ENCODE measurements at places on chromosomes 4 and X. TPM values are rescaled to one million over a fixed set of nuclear protein-coding genes. Genes with fewer than 3 reads are reported as not detected.

DNA sequence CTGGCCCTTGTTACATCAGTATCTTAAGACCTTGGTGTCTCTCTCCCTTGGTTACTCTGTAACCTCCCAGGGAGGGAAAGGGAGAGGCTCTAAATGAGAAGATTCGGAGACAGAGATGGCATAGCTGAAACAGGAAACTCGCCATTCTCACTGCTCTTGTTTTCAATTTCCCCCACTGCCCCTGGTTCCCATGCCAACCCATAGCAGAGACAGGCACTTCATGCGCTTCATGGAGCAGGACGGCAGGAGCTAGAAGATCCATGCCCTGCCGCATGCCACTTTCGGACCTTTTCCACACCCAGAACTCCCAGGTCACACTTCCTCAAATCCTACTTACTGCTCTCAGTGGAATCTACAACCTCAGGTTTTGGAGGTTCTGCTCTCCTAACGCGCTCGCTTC lies 3.1 kb downstream of the ZMYM3 start:
- no peak for DNase-seq

- DNase-seq, result peak; percentile 79
These were observed 21.9 kb downstream of the ATP2B3 start for GRCh38 chrX:153539171-153539978.

- DNase-seq, result no peak
These were observed 71.3 kb downstream of the MAP3K15 start for GRCh38 chrX:19443869-19444526.

GRCh38 chrX:81556880-81557279 lies 355.0 kb downstream of the SH3BGRL start:
- no peak for DNase-seq

DNA sequence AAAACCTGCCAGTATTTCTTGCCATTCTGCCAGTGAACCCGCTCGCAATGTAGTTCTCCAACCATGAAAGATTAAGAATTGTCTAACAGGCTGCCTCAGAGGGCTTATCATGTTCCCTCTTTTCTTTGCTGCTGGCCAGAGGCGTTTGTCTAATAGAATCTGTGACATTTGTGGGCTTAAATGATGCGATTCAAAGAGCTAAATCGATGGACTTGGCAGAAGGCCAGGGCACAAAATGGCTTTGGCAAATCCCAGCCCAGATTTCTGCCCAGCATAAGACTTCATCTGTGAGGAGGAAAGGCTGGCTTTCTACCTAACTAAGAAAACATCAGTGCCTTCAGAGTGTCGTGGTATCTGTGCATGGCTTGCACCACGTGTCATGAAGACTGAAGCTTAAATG lies 79.9 kb downstream of the TRPC5OS start:
- DNase-seq, result no peak

- DNase-seq, result no peak
These were observed 46.9 kb downstream of the HSPA4L start for GRCh38 chr4:127829014-127829413.

DNA sequence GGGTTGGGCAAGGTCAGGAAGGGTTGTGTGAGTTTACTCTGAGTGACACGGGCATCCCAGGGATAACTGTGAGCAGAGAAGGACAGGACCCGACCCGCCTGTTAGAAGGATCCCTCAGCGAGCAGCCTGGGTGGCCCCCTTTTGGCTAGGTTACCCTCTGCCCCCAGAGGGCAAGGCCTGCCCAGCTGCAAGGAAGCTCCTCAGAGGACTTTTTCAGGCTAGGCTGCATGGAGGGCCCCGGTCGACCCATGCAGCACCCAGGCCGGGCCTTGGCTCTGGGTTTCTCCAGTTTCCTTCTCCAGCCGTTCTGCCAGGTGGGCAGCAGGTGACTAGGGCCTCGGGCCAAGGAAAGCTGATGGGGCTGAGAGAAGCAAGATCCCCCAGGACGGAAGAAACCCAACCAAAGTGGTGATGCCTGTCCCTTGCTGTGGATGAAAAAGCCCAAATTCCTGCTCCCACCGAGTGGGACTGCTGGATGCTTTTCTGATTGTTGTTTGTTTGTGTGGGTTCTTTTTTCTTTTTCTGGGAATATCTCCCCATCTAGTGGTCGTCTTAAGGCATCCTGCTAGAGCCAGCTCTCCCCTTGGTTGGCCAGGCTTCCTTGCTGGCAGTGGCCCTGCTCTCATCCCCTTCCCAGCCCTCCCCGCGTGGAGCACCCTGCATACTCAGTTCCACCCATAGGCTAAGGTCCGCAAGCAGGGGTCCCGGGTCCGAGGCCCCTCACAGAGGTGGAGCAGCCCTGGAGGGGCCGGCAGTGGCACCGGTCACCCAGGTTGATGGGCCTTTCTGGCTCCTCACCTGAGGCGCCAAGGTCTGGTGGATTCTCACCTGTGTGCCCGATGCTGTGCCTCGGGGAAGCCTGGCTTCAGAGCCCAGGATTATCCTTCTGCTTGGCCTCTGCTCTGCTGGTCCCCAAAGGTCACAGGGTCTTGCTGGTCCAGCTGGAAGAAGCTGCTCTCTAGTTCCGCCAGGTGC lies 1.8 kb downstream of the ZFP92 start:
- no peak for DNase-seq

DNA sequence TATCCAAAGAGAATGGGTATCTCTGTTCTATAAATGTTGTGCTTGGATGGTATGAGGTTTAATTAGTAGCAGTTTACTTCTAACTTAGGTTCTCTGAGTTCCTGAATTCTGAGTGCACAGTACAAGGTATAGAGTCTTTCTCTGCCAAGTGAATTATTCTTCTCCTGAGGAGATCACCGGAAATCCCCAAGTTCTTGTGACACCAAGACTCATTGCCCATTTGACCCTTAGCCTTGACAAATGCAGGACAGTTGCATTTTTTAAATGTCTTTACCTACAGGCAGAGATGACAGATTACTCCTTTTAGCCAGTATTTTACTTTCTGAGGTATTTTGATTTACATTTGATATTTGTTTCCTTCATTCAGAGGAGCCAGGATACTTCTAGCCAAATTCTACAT lies 72.9 kb downstream of the MAOA start:
- DNase-seq, result no peak

- no peak for DNase-seq
These were observed 45.1 kb downstream of the TBC1D9 start for GRCh38 chr4:140710908-140711622.

- peak; percentile 37 for DNase-seq
These were observed 137.5 kb downstream of the AMMECR1 start for GRCh38 chrX:110180176-110180927.

GRCh38 chr4:123077330-123077729 lies 154.9 kb upstream of the NUDT6 start:
- DNase-seq, result no peak

GRCh38 chr4:8273450-8273849 lies 3.9 kb downstream of the HTRA3 start:
- DNase-seq, result no peak

- DNase-seq, result no peak
These were observed 100.7 kb downstream of the SYNPO2 start for GRCh38 chr4:118989098-118990080.

- no peak for DNase-seq
These were observed 737.6 kb downstream of the TRIML1 start for GRCh38 chr4:188876881-188877280.

DNA sequence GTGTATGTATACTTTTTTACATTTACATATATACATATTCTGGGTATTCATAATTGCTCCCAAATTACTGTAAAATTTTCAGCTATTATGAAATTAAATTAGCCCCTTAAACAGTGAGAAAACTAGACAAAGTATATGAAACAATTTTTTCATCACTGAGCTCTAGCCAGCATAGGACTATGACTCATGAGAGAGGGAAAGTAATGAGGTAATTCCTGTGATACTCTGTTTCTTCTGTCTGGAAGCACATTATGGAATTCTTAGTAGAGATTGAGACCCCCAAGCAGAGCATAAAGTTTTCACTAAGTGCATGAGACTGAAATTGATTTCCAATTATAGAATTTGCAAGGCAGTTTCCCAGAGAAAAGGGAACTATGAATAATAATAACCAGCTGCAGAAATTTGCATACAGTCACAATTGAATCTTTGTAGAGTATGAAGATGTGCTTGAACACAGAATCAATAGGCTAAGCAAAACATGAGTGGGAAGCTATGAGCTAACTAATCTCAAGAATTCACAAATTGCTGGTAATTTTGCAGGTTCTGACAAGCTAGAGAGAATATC lies 779.3 kb downstream of the ARAP2 start:
- DNase-seq, result no peak

The GPRASP1 gene
- total RNA-seq, result 4.9 TPM

The NEIL3 gene
- total RNA-seq, result 2.1 TPM

The TLR6 gene
- total RNA-seq, result 1.1 TPM

The ANTXR2 gene
- total RNA-seq, result 46.5 TPM

The EVC2 gene
- 3.6 TPM for total RNA-seq

The LCORL gene
- total RNA-seq, result 19.6 TPM

The HSD17B13 gene
- 1.00 TPM for total RNA-seq

The VCX2 gene
- not detected for total RNA-seq

The GAB3 gene
- total RNA-seq, result 0.50 TPM

The ZNF674 gene
- 3.3 TPM for total RNA-seq

The F8A3 gene
- 2.2 TPM for total RNA-seq

Measured in hepatocyte (in vitro differentiated cells).